NCI-H524 (cell line): ENCODE measurements at places on chromosomes 11 and 22.

DNA sequence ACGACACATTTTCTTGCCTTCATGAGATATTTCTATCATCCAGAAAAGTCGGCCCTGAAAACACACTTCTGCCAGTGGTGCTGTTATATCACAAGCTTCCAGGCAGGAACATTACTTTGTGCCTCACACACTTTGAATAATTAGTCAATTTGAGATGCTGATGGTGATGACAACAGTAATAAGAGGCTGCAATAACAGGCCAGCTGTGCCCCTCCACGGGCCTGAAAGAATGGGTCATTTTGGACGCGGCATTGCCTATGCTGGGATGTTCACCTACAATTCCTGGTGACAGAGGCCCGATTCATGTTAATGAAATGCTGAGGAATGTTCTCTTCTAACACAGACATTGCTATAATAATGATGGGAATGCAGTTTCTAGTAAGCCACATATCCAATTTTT, 463.8 kb upstream of the KIRREL3 start:
- no peak for DNase-seq

DNA sequence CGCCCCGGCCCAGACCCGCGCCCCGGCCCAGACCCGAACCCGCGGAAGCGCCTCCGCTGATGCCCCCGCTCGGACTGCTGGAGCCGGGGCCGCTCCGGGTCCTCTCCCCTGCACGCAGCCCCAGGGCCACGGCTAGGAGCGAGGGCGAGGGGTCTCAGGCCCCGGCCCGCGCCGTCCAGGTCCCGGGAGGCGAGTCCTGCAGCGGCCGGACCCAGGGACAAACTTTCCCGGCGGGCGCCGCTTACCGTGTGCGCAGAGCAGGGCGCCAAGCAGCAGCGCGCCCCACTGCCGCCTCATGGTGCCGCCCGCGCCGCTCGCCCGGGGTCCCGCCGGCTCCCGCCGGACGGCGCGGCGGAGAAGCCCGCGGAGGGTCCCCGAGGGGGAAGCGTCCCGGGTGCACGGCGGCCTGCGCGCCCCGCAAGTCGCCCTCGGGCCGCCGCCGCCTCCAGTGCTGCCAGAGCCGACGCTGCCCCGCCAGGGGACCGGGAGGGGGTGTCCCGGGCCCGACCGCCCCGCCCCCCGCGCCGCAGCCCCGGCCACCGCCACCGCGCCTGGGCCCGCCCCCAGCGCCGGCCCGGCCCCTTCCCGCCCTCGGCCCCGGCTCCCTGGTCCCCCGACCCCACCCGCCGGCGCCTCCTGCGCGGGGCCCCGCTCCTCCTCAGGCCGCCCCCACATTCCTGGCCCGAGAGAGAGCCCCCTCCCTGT, at the start of gene LRP4:
LRP4 (minus strand) TSS at position 468 of the 705 bp plus-strand sequence; CDS start at position 297, 171 bp downstream.
- DNase-seq, result no peak

GRCh38 chr11:127639916-127640315, 639.3 kb upstream of the KIRREL3 start:
- no peak for DNase-seq

- DNase-seq, result no peak
These were observed 1379.0 kb downstream of the LRRC4C start for GRCh38 chr11:40080434-40080833.

DNA sequence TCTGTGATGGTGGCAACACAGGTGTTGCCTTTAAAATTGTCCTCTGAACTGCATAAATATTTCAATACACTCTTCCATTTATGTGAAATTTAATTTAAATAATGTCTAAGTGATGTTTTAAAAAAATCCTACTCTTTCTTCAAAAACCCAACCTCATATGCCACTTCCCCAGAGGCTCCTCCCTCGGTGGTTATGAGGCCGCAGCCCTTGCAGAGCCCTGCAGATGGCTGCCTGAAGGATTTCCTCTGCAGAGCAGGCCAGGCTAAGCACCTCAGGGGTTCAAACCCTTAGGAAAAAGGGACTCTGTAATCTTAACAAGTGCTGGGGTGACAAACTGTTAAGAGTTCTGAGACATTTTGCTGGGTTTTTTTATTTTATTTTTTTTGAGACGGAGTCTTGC, 25.2 kb downstream of the MORC2 start:
- no peak for DNase-seq

DNA sequence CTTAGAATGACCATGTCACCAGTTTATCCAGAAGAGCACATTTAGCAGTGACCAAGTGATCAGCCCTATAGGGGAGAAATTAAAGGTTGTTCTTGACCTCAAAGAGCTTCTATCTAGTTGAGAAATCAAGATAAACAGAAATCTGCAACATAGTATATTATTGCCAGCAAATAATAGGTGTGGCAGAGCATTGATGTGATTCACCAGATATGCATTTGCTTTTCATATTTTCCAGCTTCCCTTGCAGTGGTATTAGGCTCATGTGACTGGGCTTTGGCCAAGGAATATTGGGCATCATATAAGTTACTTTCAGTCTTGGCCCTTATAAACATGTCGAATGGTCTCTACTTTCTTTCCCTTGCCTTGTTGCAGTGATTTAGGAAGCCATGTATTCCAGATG, 34.5 kb downstream of the COMMD9 start:
- no peak for DNase-seq

- DNase-seq, result no peak
These were observed 30.7 kb downstream of the C11orf65 start for GRCh38 chr11:108436594-108436993.

DNA sequence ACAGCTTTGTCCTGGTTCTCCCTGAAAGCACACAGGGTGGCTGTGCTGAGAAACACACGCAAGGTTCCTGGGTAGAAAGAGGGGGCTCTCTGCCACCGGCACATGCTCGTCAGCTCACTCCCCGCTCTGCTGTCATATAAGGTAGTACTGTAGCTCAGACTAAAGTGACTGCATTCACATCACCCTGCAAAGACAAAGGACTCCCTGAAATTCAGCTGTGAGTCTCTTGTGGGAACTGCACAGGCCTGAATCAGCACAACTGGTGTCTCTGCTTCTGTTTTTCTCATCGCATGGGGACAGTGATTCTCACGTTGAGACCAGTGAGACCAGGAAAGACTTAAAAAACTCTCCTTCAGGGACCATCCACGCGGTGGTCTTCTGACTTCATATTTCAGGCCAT, 124.1 kb upstream of the BID start:
- DNase-seq, result no peak

DNA sequence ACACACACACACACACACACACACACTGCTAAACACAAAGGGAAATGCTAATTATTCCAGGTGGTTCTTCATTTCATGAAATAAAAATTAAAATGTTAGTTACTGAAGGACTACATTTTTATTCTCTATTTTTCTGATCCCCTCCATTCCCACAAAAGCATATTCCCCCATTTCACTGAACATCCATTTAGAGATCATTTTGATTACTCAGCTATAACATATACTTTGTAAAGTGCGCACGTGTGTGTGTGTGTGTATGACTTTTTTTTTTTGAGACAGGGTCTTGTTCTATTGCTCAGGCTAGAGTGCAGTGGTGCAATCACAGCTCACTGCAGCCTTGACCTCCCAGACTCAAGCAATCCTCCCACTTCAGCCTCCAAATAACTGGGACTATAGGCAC, 42.6 kb downstream of the SLC35F2 start:
- no peak for DNase-seq

GRCh38 chr22:26033071-26033470, 136.2 kb upstream of the SEZ6L start:
- DNase-seq, result no peak

DNA sequence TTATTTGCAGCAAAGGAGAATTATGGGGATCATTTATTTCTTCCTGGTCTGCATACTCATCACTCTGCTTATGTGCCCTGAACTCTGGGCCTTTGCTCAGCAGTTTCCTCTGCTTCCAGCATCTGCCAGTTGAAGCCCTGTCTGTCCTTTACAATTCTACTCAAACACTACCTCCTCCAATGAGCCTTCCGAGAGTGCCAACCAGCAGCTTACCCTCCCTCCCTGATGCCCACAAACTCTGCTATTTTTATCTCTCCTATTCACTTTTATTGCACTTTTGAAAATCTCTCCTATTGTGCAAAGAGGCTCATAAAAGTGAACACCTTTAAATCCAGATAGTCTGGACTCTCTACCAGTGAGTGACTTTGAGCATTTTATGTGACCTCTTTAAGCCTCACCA, 3.6 kb upstream of the ME3 start:
- no peak for DNase-seq

DNA sequence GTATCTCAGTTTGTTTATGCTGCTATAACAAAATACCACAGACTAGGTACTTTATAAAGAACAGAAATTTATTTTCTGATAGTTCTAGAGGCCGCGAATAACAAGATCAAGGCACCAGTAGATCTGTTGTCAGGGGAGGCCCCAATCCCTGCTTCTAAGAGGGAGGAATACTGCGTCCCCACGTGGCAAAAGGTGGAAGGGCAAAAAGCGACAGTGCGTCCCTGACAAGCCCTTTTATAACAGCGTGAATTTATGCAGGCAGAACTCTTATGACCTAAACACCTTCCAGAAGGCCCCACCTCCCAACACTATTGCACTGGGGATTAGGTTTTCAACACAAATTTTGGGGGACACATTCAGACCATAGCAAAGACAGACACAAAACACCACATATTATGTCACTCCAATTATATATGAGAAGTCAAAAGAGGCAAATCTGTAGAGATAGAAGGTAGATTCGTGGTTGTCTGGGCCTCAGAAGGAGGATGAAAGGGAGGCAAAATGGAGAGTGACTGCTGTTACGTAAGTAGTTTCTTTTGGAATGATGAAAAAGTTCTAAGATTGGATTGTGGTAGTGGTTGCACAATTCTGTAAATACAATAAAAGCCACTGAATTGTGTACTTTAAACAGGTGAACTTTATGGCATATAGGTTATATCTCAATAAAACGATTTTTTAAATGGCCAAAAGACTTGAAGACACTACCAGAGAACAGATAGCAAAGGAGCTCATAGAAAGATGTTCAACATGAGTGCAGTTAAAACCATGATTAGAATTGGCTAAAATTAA, 30.1 kb upstream of the TNRC6B start:
- no peak for DNase-seq

GRCh38 chr11:47572715-47573255, 6.0 kb downstream of the KBTBD4 start:
- DNase-seq, result no peak

GRCh38 chr11:6627762-6628241, 8.6 kb upstream of the TPP1 start:
- DNase-seq, result no peak

GRCh38 chr11:81840380-81840779, 893.3 kb downstream of the FAM181B start:
- DNase-seq, result no peak

GRCh38 chr11:129637473-129637872, 178.2 kb upstream of the TMEM45B start:
- no peak for DNase-seq

DNA sequence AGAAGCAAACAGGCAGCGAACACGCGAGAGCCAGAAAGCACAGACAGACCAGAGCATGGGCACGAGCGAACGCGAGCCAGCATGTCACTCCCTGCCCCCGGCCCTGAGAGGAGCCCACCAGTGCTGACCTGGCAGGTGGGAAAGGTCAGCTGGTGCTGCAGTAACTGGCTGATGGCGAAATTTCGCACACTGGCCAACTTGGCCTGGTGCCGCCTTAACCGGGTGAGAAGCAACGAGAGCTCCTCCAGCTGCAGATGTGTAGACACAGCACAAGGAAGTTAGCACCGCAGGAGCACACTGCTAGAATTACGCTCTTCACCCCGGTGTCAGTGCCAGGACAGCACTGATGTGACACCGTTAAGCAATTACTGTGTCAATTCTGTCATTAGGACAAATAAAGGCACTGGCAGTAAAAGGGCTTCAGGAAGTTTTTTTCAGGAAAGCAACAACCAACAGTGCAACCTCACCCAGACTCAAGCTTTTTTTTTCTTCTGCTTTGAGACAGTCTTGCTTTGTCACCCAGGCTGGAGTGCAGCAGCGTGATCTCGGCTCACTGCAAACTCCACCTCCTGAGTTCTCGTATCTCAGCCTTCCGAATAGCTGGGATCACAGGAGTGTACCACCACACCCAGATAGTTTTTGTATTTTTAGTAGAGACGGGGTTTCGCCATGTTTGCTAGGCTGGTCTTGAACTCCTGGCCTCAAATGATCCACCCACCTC, 76.8 kb downstream of the C11orf58 start:
- DNase-seq, result no peak

DNA sequence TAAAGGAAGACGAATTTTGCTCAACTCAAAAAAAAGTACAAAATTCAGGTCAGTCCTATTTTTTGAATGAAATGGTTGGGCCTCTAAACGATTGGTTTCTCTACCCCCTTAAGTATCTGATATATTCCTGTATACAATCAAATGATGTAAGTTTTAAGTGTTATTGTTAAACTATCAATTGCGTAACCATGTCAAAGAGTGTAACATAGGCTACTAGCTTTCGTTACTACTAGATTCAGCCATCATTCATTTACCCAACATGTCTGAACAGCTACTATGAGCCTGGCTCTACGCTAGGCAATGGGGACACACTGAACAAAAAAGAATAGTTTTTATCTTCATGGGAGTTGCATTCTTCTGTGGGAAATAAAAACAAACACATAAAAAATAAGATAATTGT, 3.3 kb downstream of the RAB6A start:
- DNase-seq, result no peak

DNA sequence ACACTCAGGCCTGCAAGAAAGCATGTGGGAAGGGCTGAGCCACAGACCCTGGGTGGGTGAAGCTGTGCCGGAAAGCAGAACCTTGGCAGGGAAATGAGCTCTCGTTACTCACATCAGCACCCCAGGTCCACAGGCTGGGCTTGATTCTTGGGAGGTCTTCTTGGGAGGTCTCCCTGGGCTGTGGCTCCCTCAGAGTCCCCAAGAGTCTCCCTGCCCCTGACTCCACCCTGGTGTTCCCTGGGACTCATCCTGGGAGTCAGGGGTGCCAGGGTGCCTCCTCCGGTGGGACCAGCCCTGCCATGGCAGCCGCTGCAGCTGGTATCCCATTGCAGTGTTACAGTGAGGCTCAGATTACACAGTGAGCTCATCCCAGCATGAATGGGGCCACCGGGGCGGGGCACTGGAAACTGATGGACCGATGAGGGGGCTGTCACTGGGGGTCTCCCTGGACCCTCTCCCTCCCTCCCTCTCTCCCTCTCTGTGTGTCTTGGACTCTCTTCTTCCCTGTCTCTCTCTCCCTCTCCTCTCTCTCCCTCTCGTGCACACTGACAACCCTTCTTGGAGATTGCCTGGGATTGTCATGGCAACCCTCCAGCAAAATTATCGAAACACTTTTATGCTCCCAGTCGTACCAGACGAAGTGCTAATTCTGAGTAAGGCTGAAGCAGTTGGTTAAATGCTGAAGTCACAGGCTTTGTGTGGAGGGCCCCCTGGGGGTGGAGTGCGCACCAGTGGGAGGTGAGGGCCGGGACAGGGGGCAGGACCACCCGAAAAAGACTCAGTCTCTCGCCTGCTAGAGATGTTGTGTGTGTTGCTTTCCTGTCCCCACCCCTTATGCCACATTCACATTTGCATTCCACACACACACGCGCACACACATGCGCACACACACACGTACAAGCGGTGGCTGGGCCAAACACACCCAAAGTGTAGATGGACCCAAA, 8.6 kb upstream of the C11orf96 start:
- DNase-seq, result peak; percentile 44

DNA sequence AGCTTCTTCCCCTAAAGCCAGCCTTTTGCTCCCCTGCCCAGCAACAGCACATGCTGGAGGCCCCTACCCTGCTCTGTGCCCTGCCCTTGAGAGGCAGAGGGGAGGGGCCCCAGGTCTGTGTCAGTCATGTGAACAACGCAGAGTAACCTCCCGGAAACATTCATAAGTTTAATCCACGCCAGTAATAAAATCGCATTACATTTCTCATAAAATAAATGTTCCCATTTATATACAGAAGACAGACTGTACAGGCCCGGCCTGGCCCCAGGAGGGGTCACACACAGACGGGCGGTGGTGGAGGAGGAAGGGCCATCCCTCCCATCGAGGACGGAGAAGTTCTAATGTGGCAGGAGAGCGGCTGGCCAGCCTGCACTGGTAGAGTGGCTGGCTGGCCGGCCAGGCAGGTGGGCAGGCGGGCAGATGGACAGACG, 39.5 kb downstream of the LMO1 start:
- DNase-seq, result no peak
